ENCODE measurements at places on chromosomes 2 and 18. TPM values are rescaled to one million over a fixed set of nuclear protein-coding genes. Genes with fewer than 3 reads are reported as not detected.

GRCh38 chr18:34224423-34225217 lies at the start of gene NOL4:
NOL4 (minus strand) TSS chr18:34224913; CDS start chr18:34223253, 1,660 bp downstream.
- DNase-seq = peak; percentile 77

DNA sequence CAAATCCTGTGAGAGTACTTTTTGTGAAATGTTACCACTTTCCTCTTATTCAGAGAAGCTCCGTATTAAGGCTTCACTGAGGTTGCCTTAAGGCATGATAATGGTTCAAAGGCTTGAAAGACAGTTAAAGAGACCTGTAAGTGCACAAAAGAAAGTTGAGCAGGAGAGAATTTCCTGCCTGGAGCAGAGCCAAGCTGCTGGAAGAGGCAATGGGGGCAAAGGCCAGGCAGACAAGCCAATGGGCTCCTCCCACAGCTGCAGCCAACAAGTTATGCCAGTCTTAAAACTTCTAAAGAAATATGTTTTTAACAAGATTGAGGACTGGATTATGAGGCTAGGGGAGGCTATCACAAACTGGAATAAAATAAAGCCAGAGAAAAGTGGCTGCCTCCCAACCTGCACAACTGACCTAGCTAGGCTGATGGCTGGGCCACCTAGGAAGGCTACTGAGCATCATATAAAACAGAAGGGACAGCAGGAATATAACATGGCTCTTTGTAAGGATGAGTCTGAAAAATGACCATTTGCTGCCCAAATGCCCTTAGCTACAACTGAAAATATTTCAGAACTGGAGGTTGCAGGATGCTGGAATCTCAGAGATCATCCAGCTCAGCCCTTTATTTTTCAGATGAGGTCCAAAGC lies 2.1 kb downstream of the IL1B start:
- DNase-seq = no peak

CCDC195 gene
- not detected for total RNA-seq

GRCh38 chr18:78309924-78310323 lies 669.7 kb upstream of the SALL3 start:
- no peak for DNase-seq

IL18RAP gene
- total RNA-seq = 4.1 TPM

DNA sequence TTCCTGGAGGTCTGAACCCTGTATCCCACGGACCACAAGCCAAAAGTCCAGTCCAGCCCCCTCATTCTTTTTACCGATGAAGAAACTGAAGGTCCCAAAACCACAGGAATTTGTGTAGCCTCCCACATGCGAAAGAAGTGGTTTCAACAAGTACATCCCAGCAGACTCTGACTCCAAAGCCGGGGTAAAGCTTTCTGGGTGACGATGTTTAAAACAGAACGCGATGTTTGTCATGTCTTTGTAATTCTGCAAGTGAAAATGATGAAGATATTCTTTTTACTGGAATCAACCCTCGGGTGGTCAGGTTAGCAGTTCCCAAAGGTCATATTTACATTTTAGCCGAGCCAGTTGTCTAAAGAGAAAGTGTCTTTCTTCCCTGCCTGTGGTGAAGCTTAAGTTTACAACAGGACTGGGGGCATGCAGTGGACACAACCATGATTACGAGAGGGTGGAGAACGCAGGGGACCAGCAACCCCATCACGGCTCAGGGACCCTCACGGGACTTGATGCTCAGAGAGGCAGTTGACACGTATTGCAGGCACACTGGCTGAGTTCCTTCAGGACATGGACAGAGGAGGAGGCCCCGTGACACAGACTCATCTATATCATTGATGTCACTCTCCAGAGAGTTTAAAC lies 17.8 kb upstream of the TMEM131 start:
- DNase-seq = no peak

DNA sequence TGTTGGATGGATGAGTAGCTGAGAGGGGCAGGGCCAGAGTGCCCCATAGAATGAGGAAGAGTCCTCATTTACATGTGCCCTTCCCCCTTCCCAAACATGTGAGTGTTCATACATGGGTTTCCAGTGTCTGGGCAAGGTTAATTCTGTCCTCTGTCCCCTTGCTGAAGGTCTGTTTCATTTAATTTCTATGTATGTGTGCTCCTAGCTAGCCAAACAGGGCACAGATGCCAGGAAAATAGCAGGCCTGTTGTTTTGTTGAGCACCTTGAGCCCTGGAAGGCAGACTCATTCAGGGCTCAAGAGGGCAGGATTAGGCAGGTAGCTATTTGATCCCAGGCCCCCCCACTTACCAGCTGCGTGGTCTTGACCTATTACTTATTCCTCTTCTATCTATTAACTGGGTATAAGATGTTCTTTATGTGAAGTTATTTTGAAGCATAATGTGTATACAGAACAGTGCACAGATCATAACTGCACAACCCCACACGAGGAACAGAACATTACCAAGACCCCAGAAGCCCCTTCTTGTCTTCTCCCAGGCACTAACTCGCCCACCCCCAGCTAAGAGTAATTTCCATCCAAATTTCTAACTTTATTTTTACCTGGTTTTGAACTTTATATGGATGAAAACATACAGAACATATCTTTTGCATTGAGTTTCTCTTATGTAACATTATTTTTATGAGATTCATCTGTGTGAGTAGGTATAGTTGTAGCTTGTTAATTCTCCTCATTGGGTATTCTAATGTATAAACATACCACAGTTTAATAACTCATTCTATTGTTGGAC lies 164.3 kb downstream of the RPIA start:
- DNase-seq = no peak

SALL3 gene
- total RNA-seq = not detected

DNA sequence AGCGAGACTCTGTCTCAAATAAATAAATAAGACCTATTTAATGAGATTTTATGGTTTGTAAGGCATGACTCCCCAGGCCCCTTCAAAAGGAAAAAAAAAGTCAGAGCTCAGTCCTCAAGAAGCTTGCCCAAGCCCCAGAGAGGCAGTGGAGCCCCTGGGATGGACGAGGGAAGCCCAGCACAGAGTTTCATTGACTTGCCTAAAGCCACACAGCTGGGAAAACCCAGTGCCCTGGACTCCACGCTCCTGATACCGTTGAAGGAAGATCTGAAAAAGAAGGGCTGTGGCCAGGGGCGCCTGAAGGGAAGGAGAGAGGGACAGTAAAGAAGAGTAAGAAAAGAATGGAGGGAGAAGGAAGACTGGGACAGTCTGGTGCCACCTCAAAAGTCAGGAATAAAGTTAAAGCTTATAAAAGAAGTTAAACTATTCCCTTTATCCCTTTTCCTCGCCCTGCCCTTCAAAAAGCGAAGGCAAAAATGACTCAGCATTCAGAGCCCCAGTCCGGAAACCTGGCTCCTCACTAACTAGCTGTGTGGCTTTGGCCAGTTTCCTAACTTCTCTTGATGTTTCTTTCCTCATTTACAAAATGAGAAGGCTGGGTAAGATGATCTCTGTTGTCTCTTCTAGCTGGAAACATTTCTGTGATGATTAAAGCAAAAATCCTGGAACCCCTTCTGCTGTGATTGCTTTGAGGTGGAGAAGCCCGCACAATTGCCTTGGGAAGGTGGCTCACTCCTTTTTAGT lies 46.7 kb downstream of the LYPD1 start:
- DNase-seq = no peak

All from posterior vena cava (tissue), 2 donors.